Fibroblast of skin of scalp (primary cell): ENCODE measurements at places on chromosomes 16 and 17.

DNA sequence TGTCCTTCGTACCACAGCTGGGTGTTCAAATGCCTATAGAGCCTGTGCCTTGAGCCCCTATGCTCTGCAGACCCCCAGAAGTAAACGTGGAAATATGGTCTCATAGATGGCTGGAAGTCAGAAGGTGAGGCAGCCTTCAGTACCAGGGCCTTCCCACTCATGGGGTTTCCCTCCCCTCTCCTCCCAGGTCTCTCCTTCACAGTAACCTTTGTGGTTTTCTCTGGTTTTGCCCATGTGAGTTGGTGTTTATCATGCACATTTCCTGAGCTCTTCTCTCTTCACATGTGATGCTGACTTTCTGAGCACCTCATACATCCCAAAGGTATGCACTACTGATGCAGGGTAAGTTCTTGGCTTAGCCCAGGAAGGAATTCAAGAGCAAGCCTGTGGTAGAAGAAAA lies 35.4 kb downstream of the TMEM114 start:
- no peak for DNase-seq

GRCh38 chr17:13635951-13636350 lies 34.2 kb upstream of the HS3ST3A1 start:
- DNase-seq = no peak

- peak; percentile 73 for DNase-seq
These were observed 8.4 kb upstream of the SHCBP1 start for GRCh38 chr16:46629331-46630219.

DNA sequence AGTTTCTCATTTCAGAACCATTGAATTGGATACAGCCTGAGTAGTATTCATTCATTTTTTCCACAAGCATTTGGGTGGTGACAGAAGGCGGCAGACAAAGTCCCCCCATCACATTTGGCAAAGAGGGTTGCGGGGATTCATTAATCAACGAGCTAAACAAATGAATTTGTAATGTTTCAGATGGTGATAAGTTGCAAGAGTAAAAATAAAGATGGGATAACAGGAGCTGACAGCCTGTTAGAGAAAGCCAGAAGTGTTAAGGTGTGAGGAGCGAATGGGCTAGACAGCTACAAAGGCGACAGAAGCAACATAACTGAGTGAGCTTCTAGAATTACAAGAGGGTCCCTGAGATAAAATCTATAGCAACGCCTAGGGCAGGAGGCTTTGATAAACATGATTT lies 342.8 kb upstream of the HSBP1 start:
- DNase-seq = no peak

- DNase-seq = peak; percentile 56
These were observed 91.8 kb downstream of the RGS9 start for GRCh38 chr17:65228734-65229620.

DNA sequence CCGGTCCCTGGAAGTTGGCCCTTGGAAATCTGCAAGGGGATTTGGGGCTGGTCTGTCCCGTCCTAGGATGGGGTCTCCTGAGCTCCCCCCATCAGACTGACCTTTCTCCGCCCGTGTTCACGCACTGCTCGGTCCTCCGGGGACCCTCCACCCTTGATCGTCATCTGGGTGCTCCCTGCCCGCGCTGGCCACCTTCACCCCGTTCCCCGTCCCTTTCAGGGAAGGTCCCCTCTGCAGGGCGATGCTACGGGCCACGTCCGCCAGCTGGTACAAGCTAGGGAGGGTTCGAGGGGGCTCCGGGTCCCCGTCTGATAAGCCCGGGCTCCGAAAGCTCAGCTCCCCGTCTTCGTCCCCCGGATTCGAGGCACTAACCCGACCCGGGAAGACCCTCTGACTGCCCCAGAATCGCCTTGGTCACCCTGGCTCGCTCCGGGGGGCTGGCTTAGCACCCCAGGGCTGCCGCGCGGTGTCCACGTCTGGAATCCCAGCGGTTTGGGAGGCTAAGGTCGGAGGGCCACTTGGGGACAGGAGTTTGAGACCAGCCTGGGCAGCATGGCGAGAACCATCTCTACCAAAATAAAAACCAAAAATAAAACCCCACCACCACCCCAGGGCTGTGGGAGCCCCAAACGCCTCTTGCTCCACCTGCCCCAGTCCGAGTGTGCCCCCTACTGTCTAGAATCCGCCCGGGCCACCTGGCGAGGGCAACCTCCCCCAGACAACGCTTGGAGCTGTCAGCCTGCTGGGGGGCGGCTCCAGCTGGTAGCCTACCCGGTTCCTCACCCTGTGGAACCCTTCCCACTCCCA lies 1.1 kb upstream of the SLC43A2 start:
- peak; percentile 33 for DNase-seq

- DNase-seq = no peak
These were observed 111.4 kb upstream of the ZFHX3 start for GRCh38 chr16:73159296-73159695.

DNA sequence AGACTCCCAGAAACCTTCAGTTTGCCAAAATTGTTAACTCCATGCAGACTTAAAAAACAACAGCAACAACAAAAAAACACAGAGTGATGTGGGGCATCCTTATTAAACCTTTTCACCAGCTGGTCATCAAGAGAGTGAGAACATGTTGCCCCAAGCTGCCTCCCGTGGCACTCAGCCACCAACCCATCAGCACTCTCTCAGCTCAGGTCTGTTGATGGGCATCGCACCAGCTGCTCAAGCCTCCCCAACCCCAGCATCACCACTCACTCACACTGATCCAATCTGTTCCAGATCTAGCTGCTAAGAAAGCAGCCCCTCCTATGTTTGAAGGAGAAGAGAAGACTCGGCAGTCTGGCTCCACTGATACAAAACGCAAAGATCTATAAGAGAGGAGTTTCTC lies 46.8 kb downstream of the SLC39A11 start:
- DNase-seq = no peak

- no peak for DNase-seq
These were observed 29.7 kb downstream of the CDK5R1 start for GRCh38 chr17:32516450-32516849.

GRCh38 chr16:86041807-86042206 lies 142.8 kb downstream of the IRF8 start:
- DNase-seq = no peak

GRCh38 chr17:82383411-82383810 lies 11.8 kb downstream of the UTS2R start:
- DNase-seq = no peak

DNA sequence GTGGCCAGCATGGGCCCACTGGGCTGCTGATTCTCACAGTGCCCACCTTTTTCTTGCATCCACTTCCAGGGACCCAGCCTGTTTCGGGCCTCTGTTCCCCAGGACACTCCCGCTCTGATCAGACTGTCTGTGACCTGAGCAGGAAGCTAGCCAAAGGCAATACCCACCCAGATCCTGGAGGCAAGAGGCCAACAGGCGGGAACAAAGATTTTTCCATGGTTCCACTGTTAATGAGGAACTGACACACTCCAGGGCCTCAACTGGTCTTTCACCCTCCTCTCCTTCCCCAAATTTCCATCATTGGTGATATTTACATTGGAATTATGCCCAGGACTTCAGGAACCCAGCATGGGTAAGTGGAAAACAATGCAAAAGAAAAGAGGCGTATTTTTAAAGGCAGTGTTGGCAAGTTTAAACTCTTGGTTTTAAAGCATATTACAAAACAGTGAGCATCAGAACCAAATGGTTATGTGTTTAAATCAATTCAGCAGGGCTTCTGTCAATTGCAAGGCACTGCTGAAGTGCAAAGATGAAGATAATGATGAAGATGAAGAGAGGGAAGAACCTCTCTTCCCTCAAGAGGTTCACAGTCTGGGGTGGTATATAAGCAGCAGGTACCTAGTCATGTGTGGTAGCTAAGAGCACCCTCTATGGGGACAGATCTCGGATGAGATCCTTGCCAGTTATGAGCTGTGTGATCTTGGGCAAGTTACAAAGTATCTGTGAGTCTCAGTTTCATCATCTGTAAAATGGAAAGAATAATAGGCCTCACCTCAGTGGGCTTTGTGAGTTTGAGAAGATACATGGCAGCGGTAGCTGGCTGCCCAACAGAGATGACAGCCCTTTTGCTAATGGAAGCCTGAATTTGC lies 14.4 kb upstream of the ATP2A3 start:
- DNase-seq = no peak

DNA sequence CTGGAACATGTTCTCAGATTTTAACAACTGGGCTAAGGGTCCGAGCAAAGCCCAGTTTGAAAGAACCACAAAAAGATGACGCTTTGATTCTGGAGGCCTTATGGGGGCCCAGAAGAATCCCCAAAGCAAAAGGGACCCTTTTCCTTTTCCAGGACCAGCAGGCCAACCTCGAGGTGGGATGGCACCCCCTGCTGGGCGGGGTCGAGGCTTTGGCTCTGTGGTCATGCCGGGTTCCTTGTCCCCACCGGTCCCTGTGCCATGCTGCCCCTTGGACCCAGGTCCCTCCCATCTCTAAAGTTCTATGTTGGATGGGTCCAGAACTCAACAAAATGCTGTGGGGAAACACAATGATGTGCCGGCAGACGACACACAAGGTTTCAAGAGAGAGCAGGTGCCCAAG lies 30.9 kb downstream of the TMEM204 start:
- DNase-seq = no peak

GRCh38 chr17:1186923-1187771 lies 7.4 kb upstream of the ABR start:
- peak; percentile 87 for DNase-seq

DNA sequence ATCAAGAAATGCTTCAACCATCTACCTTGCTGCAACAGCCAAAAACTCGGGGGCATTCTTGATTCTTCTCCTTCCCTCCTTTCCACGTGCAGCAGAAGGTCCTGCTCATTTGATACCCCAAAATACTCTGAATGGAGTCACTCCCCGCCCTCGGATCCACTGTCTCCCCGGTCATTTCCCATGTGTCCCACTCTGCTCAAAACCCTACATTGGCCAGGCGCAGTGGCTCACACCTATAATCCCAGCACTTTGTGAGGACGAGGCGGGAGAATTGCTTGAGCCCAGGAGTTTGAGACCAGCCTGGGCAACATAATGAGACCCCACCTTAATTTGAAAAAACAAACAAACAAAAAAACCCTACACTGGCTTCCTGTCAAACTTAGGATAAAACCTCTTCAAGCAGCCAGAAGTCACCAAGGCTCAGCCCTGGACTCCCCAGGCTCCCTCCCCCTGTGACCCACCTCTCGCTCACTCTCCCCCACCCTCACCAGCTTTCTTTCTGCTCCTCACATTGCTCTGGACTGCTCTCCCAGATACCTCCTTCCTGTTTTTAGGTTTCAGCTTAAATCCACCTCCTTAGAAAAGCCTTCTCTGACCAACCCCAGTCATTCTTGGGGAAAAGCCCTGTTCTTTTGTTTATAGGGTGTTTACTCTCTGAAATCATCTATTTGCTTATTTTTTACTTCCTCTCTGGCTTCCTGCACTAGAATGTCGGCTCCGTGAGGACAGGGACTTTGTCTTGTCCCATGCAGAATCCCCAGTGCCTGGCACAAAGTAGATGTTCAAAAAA lies 2.8 kb downstream of the SLC13A2 start:
- no peak for DNase-seq

DNA sequence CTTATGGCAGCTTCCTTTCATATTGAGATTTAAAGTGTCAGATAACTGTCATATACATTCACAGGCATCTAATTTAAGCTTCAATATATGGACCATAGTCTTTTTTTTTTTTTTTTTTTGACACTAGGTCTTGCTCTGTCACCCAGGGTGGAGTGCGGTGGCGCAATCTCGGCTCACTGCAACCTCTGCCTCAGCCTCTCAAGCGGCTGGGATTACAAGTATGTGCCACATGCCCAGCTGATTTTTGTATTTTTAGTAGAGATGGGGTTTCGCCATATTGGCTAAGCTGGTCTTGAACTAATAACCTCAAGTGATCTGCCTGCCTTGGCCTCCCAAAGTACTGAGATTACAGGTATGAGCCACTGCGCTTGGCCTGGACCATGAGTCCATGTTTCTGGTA lies 13.6 kb downstream of the CEP95 start:
- DNase-seq = no peak

DNA sequence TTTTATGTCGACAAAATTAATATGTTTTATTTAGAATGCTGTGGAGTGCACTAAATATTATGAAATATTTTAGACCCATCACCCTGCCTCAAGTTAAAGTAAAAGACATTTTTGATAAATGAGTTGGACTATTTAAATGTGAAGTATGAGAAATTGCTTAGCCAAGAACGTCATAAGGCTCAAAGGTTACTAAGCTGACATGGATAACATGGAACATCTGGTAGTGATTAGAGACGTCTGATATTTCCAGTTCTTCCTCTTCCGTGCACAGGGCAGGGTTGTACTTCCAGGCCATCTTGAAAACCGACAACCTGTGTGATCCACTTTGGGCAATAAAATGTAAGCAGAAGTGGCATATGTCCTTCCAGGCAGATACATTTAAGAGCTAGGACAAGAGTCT lies 7.2 kb upstream of the CCL8 start:
- peak; percentile 77 for DNase-seq

DNA sequence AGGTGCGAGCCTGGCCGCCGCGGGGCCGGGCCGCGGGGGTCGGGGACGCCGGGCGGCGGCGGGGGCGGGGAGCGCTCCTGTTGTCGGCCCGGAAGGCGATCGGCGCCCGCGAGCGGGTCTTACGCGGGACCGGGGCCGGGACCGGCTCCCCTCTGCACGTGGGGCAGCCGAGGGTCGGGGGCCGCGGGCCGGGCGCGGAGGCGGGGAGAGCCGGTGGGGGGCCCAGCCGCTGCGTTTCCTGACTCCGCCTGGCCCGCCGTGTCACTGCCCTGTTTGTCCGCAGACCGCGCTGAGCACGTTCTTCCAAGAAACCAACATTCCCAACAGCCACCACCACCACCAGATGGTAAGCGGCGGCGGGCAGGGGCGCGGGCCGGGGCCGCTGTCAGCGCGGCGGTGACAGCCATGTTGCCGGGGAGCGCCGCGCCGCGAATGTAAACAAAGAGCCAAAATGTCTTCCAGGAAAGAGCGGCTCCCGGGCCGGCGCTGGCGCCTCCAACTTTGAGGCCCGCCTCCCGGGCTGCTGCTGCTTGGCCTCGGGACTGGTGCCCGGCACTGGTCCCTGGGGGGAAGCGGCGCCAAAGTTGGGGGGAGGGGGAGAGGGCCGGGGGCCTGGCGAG lies 586 bp downstream of the UBALD2 start:
- DNase-seq = peak; percentile 60
